Stimulated activated CD8-positive, alpha-beta memory T cell treated with anti-CD3 and anti-CD28 coated beads, Interleukin-7, amount 100 ng/mL, for 24 hours (primary cell): ENCODE measurements at places on chromosomes 13 and 19.

GRCh38 chr19:56566904-56567273 is 379 bp upstream of the ZNF470 start:
- DNase-seq: peak; percentile 8

DNA sequence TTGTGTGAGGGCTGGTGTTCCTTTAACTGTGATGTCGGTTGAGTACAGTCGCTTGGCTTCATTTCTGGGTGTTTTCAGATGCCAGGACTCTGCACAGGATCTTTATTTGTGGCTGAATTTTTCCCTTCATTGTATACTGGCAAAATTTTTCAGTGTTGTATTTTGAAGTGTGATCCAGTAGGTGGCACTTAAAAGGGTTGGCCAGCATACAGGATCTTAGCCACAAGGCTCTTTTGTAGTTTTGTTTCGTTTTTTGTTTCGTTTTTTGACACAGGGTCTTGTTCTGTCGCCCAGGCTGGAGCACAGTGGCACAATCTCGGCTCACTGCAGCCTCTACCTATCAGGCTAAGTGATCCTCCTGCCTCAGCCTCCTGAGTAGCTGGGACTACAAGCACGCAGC is 8.7 kb downstream of the FCAR start:
- no peak for DNase-seq

DNA sequence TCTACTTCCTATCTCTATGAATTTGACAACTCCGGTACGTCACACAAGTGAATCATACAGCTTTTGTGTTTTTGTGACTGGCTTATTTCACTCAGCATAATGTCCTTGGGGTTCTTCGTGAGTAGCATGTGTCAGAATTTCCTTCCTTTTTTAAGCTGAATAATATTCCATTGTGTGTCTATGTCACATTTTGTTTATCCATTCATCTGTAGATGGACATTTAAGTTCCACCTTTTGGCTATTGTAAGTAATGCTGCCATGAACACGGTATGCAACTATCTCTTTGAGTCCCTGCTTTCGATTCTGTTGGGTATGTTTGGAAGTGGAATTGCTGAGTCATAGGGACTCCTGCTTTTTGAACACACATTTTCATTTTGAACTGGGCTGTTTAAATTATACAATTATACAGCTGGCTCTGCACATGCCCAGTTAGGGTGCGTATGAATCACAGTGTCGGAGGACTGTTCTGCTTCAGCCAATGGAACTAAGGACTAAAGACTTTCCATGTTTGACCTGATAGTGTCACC is 43.0 kb upstream of the C13orf42 start:
- DNase-seq: no peak

DNA sequence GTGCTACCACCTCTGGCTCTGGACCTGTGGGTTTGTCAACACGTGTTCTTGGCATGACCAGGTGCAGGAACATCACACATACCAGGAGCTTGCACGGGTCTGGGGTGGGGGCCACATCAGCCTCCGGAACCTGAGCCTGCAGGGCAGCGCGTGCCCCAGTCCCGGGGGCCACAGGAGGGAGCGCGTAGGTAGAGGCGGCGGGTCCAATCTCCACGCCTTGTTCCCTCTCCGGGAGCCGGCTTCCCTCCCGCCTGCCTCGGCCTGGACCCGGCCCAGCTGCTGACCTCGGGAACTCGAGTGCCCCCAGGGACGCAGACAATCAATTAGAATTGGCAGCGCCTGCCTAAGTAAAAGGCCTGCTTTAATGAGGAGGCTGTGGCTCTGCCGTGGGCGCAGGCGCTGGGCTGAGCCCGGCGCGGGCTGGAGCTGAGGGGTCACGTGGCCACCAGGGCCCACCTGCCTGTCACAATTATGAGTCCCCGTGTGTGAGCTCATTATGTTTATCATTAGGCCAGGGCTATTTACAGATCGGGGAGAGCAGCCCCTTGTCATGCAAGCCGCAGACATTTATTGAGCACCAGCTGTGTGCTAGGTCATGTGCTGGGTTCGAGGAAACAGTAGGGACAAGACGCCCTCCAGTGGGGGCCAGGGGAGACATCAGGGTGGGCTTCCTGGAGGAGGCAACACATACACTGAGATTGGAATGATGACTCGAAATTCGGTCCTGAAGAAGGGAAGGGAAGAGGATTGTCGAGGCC is 32.2 kb upstream of the TNFAIP8L1 start:
- DNase-seq: no peak

GRCh38 chr13:48624858-48625257 is 28.9 kb upstream of the CYSLTR2 start:
- no peak for DNase-seq

DNA sequence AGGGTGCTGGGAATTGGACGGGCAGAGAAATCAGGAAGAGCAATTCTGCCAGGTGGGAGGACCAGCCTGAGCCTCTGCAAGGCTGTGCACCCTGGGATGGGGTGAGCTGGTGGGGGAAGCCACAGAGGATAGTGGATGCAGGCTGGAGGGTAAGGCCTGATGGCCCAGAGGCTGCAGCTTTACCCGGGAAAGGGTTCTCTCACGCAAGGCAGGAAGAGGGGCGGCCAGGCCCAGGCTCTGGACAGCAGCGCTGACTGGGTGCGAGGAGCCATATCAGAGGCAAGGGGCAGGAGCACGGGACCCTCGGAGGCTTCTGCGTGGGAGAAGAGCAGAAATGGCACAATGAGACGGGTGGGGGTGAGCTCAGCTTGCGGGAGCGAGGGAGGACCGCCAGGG is 104.6 kb downstream of the SOX1 start:
- DNase-seq: no peak

DNA sequence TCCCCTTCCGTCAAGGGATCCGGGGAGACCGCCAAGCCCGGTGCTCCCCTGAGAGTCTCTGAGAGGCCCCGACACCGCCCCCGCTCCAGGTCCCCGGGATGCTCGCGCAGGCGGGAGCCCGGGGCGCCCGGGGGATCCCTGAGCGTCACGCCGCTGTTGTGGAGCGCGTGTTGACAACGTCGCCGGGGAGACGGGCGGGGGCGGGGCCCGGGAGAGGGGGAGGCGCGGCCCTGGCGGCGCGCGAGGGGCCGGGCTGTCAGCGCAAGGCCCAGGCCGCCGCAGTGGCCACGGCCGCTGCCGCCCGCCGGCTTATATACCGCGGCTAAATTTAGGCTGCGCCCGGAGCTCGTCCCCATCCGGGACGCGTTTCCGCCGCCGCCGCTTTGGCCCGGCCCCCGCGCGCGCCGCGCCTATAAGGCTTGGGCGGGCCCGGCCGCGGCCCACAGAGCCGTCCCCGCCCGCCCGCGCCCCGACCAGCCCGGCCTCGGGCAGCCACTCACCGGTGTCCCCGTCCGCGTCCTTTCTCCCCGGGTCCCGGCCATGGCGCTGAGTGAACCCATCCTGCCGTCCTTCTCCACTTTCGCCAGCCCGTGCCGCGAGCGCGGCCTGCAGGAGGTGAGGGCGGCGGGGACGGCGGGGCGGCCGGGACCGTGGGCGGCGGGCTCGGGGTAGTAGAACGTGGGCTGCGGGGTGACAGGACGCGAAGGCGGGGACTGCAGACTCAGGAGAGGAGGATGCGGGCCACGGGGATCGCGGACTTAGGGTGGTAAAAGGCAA is at the start of gene KLF2:
Gene KLF2 (plus strand): TSS at position 443 of the 777 bp plus-strand sequence. CDS start 98 bp downstream, at position 541.
- peak; percentile 66 for DNase-seq

- no peak for DNase-seq
Observed at GRCh38 chr13:19587635-19588300, 26.4 kb upstream of the TPTE2 start.

GRCh38 chr13:109651311-109651710 is 135.1 kb downstream of the IRS2 start:
- DNase-seq: no peak

DNA sequence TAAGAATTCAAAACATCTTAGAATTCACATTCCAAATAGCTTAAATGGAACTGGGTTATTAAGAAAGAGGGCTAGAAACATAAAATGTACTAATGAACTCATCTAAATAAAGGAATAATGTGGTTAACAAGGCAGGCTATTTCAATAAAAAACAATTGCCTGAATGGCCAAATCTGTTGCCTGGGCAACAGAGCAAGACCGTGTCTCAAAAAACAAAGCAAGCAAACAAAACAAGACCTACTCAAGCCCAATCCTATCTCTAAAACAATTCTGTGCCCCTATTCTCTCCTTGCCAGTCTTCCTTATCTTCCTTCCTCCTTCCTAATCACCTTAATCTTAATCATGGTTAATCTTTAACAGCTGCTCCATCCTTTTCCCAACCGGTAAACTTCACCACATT is 12.1 kb downstream of the IGFL1 start:
- DNase-seq: no peak

- DNase-seq: no peak
Observed at GRCh38 chr13:111940892-111941291, 126.1 kb upstream of the SOX1 start.

DNA sequence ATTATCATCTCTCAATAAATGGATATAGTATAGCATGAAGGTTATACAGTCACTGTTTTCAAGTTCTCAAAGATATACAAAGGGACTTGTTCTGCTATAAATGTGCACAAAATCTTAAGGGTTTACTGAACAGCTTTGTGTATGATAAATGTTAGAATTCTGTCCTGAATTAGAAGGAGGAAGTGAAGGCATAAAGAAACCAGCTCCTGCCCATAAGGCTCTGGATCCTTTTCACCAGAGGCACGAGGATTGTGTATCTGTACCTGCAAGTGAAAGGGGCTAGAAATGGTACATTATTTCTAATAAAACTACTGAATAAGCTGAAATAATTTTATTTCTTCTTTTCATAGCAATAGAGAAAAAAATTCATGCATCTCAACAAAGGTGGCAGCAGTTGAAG is 32.4 kb downstream of the PHF11 start:
- no peak for DNase-seq

DNA sequence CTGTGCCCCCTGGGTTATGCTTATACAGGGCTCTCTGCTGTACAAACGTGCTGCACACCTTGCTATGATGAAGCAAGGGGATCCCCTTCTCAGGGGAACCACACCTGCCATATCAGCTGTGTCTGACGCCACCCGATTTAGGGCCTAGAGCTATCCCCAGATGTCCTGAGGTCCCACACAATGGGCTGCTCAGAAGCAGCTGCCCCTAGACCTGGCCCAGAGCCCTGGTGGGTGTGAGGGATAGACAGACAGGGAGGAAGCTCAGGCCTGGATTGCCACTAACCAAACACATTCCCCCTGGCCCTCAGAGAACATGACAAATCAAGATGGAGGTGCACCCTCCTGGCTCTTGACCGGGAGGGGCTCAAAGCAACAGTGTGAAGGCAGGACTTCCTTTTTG is 59.3 kb downstream of the TSHZ3 start:
- no peak for DNase-seq

- no peak for DNase-seq
Observed at GRCh38 chr13:48189171-48189570, 43.8 kb upstream of the ITM2B start.

- no peak for DNase-seq
Observed at GRCh38 chr13:38900188-38900587, 90.4 kb downstream of the STOML3 start.

GRCh38 chr19:43715776-43716175 is at the start of gene IRGC:
TSS of gene IRGC (plus strand) at chr19:43716076. CDS start at chr19:43718559, 2,483 bp downstream.
- no peak for DNase-seq

DNA sequence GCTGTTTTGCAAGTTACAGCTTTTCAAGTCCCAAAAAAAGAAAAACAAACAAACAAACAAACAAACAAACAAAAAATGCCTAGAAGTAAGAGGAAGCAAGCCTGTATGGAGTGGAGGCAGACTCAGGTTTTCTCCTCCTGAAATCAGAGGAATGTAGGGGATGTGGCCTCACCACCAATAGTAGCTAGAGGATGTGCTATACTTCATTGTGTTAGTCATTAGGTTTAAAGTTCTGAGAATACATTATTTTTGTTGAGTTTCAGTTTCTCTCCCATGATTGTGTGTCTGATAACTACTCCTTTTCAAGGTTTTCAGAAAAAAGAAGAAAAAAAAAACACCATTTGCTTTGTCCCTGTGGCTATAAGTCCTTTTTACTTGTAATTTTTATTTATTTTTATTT is 524.5 kb downstream of the GPC6 start:
- no peak for DNase-seq

DNA sequence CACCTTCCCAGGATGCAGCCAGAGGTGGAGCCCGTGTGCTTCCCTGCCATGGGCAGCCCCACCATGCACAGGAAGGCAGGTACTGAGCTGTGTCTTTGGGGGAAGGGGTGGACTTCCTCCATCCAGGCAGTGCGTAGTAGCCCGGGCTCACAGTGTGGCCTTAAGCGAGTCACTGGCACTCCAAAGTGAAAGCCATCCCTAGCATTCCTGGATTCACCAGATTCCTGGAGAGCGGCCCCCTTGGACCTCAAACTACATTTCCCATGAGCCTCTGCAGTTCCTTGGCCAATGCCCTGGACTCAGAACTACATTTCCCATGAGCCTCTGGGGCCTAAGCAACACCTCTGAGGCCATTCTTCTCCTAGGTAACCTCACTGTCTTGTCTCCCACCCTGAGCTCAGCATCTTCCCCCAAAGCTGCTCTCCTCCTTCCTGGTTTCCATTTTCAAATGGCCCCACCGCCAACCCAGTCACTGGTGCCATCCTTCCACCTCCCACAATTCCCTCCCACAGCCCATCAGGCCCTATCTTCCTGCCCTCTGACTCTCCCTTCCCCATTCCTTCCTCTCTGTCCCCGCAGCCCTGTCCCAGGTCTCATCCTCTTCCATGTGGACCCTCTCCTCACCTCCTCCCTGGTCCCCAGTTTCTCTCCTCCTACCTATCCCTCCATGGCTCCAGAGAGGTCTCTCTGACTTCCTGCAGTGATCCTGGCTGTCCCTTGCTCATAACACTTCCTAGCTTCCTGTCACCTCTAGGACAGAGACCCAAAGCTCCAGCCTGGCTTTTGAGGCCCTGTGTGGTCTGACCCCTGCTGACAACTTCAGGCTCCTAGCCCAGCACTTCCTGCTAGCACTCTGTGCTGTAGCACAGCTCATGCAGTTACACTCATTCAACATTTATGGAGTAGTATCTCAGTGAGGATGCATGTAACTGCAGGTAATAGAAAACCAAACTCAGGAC is at the start of gene C19orf81:
Gene C19orf81 (plus strand): TSS at position 13 of the 959 bp plus-strand sequence. CDS start 0 bp downstream, at position 13.
- DNase-seq: no peak

GRCh38 chr13:42867232-42867631 is 85.8 kb downstream of the FAM216B start:
- DNase-seq: no peak

GRCh38 chr19:39014037-39014436 is 18.3 kb downstream of the FBXO27 start:
- no peak for DNase-seq

- no peak for DNase-seq
Observed at GRCh38 chr13:100154842-100155416, 66.0 kb downstream of the PCCA start.

- DNase-seq: no peak
Observed at GRCh38 chr13:41039746-41040145, 20.6 kb upstream of the ELF1 start.
